CD4-positive, alpha-beta memory T cell (primary cell): ENCODE measurements at places on chromosomes 6 and 20.

DNA sequence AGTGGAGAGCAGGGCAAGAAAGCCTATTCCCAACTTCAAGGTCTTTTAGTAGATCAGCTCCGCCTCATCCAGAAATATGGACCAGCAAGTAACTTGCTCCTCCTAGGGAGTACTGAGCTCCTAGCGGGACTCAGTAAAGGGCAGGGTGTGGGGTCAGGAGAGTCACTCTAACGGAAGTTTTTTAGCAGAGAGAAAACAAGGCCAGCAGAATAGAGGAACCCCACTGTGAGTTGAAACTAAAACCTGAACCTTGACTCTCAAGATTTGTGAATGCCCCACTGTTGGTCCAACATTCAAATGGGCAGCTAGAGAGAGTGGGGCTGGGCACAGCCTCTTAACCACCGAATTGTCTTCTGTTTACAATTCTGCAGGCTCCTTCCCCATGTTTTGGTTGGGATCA is 244.8 kb downstream of the FARS2 start:
- no peak for DNase-seq

- no peak for DNase-seq
These were observed 11.6 kb upstream of the F13A1 start for GRCh38 chr6:6331946-6332601.

DNA sequence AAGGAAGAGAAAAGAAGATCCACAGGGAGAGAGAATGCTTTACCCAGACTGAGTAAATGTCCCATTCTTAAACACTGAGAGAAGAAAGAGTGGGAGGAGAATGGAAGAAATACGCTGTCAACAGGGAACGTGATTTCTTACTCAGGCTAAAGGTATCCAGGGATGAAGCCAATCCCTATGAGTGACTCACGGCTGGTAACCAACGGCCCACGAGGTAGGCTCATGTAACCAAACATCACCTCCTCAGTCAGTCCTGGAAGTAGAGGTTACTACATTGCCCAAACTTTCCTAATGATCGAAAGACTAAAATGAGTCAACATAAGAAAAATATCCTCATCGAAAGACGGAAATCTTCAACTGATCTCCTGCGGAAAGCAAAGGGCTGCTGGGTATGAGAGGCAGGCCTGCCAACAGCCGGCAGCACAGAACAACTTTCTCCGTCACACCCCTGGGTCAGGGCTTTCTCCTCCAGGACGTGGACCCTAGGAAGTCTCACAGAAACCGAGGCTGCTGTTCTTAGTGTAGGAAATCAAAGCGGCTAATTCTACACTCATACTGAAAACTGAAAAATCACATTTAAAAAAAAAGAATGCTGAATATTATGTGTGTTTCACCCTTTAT is 292.6 kb downstream of the GMDS start:
- no peak for DNase-seq

DNA sequence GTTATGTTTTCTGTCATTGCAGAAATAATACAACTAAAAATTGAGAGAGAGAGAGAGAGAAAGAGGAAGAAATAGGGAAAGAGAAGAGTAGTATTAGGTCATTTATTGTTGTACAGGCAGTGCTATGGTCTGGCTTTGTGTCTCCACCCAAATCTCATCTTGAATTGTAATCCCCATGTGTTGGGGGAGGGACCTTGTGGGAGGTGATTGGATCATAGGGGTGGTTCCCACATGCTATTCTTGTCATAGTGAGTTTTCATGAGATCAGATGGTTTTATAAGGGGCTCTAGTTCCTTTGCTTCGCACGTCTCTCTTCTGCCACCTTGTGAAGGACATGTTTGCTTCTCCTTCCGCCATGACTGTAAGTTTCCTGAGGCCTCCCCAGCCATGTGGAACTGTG is 677.4 kb upstream of the CHD6 start:
- DNase-seq = no peak

DNA sequence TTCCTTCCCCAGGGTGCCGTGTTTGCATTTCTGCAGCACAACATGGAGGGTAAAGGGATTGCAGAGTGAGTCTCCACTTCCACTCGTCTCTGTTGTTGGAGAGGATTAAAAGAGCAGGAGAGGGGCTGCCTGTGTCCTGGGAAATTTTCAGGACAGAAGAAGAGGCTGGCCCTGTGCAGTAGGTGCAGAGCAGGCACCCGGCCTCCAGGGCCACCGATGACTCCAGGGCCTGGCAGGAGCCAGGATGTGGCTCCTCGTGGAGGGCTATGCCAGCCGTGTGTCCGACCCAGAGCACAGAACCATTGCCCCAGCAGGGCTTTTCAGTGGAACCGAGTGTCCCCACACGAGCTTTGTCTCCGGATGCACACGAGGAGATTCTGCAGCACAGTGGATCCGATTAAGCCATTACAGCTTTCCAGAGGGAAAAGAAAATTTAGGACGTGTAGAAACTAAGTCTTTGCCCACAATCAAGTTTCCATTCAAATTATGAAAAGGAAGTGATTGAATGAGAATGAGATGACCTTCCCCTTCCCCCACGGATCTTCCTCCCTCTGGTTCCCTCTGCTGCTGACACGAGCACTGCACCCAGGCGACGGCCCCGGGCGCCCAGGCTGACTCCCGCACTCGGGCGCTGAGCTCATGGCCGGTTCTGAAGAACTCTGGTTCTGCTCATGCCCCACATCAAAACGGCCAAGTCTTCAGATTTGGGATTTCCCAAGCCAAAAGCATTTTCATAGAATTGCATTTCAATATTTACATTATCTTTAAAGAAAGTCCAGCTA is 43.1 kb upstream of the UNC93A start:
- DNase-seq = no peak

DNA sequence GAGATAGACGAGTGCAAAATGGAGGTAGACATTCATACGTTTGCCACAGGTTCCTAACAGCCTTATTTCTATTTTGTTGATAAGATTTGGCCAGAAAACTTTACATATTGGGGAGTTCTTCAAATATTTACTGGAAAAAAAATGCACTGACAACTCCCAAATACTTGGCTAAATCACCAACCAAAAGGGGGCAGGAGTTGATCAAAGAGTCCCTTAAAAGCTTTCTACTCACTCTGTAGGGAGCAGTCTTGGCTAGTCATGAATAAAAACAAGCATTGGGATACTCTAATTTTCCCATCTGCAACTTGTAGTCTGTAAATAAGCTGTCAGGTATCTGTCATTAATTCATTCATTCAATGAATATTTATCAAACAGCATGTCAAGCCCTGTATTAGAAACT is 18.4 kb downstream of the TENT5A start:
- no peak for DNase-seq

GRCh38 chr6:140414966-140415620 is 1040.6 kb upstream of the CITED2 start:
- DNase-seq = no peak

GRCh38 chr6:128024046-128024445 is 123.2 kb upstream of the THEMIS start:
- no peak for DNase-seq

DNA sequence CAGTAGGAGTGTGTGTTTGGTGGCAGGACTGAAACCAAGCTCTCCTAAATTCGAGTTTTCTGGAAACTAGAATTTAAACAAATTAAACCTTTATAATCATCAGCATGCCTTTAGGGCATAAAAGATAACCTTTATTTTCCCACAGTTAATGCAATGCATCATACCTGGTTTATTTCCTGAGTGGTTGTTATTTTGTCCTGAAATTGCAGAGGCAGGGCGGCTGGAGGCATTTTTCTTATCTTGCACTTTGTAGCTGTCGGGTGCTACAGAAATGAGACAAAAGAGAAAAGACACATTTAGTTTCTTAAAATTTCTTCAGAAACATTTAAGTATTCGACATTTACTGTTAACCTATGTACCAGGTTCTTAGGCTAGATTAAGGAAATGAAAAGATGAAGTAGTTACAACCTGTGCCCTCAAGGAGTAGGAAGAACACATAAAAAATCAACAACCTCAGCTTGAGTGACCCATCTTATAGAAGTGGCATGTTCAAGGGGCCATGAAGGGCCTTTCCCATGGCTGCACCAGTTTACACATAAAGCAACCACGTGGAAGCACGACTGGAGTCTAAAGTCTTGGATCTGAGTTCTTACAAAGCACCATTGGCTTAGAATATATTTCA is 128.6 kb downstream of the MAP7 start:
- no peak for DNase-seq

DNA sequence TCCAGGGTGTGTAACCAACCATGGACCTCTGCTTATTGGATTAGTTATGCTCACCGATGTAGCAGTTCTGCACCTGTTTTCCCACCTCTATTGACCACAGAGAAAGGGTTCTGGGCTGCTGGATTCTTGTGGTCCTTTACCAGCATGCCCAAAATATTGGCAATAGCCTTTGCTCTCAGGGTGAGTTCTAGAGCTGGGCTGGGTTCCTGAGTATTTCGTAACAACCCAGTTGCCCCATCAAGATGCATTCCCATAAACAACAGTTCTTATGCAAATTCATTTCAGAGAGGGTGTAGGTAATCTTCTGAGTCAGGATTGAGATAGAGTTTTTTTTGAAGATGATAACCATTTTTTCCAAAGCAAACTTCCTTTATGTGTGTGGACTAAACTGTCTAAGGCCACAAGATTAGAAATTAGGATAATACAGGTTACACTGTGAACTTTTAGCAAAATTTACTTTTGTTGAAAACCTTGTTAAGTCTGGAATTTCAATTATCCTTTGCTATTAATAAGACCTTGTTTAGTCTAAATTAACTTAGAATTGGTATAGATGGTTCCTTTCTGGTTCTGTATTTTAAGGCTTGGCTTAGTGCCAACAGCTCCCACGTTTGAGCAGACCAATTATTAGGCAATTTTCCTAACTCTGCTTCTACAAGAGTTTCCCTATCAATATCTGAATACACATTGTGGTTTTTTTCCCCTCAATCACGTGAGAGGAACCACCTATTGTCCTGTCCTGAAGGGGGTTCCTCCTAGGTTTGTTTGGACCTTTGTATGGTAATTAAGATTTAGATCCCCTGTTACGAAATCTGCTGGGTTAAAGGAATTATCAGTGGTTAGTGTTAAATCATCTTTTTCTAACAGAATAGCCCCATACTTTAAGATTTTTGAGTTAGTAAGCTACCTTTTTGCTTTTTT is 46.1 kb downstream of the TBX18 start:
- no peak for DNase-seq

GRCh38 chr6:148750838-148751792 is 4.3 kb downstream of the UST start:
- DNase-seq = no peak
